Left forelimb (tissue), 1 donor: ENCODE measurements at places on chromosomes 3 and 15.

GRCh38 chr3:126985132-126985985 lies 2.4 kb downstream of the PLXNA1 start:
- no peak for DNase-seq

GRCh38 chr15:58842713-58843396 lies 71.8 kb downstream of the MINDY2 start:
- no peak for DNase-seq

DNA sequence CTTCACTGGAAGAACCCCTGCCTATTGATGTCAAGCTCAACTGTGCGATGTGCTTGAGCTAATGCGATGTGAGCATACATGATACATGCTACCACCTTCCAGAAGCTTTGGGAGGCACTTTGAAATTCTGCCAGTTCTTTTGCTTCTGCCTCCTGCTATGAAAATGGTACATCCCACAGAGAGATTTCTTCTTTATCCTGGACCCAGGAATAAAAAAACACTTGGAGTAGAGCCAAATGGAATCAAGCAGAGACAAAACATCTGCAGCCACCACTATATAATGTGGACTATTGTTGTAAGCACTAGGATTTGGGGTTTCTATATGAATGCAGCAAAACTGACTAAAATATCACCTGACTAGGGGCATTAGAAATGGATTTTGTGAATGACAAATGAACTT lies 119.9 kb upstream of the GAP43 start:
- no peak for DNase-seq

- DNase-seq = no peak
Measured at GRCh38 chr3:126391631-126392030, 3.1 kb upstream of the CFAP100 start.

DNA sequence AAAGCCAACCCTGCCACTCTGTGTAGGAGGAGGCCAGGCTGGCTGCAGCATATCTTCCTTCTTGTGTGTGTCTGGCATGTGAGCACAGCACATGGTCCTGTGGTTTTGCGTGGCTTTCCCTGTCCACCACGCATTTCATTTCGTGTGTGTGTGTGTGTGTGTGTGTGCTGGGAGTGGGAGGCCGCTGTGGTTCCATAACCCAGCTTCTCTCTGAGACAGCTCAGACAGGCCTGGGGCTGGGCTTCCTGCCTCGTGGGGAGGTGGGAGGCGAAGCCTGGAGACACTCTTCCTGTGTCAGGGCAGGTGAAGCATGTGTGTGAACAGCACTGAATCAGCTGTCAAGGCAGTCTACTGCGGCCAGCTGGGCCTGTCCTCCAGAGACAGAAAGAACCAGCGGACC lies 16.0 kb upstream of the MRPS22 start:
- DNase-seq = no peak
